ENCODE measurements at places on chromosomes 11 and 22. TPM values are rescaled to one million over a fixed set of nuclear protein-coding genes. Genes with fewer than 3 reads are reported as not detected.

DNA sequence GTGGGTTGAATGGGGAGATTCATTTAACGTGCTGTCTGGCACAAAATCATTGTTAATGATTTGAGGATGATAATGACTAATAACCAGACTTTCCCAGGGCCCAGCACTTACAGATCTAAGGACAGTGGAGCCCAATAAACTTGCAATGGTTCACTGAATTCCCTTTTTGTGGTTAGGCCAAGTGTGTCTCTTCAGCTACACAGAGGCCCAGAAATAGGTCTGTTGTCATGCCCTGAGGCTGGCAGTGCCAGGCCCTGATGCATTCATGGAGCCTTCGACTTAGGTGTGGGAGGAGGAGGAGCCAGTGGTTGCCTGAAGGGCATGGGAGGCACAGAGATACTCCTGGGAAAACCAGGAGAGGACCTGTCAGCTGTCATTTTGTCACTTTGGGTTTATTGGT is 56.1 kb downstream of the KIAA1671 start:
- no peak for DNase-seq

DNA sequence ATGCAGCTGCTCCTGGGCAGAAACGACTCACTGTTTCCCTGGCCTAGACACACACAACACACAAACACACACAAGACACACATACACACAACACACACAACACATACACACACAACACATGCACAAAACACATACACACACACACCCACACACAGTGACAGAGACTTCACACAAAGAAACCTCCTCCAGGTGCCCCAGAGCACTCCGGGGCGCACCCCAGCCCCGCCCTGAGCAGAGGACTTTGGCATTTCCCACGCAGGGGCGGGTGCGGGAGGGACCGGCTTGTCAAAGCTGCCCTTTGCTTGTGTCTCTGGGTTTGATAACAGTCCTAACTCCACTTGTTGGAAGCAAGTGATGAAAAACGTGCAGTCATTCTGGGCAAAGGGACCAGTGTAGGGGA is 6.5 kb downstream of the APOBEC3A start:
- DNase-seq, result no peak

GRCh38 chr11:5090668-5091067 is 21.3 kb downstream of the OR52E1 start:
- no peak for DNase-seq

Gene COPB1
- total RNA-seq, result 80.7 TPM

Gene RIMBP3C
- total RNA-seq, result not detected

- no peak for DNase-seq
Observed at GRCh38 chr11:46336563-46337180, 10.6 kb upstream of the DGKZ start.

Gene CNGA4
- total RNA-seq, result 0.22 TPM

- no peak for DNase-seq
Observed at GRCh38 chr11:34348919-34349318, 8.9 kb downstream of the ABTB2 start.

DNA sequence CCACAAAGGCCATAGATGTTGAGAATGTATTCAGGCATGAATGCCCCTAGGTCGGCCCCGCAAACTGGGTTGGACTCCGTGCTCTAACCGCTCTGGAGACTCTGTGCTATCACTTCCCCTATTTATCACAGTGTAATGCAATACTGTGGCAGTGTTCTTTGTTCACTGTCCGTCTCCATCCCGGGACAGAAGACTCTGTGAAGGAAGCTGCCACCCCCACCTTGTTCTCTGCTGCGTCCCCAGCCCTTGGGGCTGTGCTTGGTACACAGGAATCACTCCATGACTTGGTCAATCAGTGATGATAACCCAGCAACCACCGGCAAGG is 57.6 kb downstream of the TSPAN18 start:
- DNase-seq, result no peak

GRCh38 chr22:25360891-25361645 is 141.6 kb downstream of the CRYBB2 start:
- no peak for DNase-seq

All from activated B cell treated with CpG ODN at 0.5 μM for 24 hours (primary cell).